ENCODE measurements at places on chromosomes 2 and 18.
A peak's percentile ranks its signal among the peaks of the same experiment; 100 is the strongest.

- no peak for DNase-seq
Observed at GRCh38 chr2:173134703-173135102, 59.1 kb downstream of the MAP3K20 start.

DNA sequence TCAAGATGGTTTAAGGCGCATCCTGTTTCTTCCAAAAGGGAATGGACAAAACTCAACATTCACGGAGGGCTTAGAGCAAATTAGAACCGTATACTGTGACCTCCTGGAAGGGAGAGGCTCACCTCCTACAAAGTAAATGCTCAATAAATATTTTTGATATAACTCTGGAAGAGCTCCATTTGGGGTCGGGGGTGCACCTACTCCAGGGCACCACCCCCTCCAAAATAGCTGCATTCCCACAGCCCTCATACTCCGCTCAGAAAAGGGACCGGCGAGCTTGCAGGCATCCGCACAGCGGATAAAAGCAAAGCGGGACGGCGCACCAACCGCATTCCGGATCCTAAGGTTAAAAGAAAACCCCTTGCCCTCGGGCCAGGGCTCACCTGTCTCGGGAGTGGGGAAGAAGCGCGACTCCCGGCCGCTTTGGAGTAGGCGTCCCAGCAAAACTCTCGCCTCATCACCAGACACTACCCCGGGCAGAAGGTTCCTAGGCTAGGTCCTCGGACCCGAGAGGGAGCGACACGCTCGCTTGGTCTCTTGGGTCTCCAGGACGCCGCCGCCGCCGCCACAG is 378 bp downstream of the WDPCP start:
- peak; percentile 10 for DNase-seq

DNA sequence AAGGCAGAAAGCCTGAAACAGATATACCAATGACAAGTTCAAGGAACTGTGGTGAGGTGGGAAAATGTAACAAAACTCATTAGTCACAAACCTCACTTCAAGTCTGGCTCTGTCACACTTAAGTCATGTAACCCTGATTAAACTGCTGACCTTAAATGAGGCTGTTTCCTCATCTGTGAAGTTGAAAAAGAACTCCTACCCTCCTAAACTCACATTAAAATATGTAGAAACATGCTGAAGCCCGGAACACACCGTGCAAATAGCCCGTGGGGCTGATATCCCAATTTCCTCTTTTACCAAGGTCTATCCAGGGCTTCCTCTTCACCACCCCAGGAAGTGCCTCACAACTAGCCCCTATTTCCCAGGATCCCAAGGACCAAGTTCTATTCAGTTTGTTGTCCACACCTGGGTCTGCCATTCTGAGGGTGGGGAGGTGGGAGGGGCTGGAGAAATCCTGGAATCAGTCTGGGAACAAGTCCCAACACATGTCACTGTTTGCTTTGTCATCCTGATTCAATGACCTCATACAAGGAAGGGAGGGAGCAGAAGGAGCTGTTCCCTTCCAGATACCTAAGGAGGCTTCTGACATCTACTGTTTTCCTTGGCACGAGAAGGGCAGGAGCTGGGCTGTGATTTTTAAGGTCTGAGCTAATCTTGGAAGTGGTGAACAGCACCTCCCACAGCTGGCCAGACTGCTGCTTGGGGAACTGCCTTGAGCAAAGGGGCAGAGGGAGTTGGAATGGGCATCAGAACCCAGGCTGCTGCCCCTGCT is 42.3 kb downstream of the SLC4A1AP start:
- DNase-seq, result no peak

- no peak for DNase-seq
Observed at GRCh38 chr2:190527214-190527613, 7.3 kb downstream of the NEMP2 start.

DNA sequence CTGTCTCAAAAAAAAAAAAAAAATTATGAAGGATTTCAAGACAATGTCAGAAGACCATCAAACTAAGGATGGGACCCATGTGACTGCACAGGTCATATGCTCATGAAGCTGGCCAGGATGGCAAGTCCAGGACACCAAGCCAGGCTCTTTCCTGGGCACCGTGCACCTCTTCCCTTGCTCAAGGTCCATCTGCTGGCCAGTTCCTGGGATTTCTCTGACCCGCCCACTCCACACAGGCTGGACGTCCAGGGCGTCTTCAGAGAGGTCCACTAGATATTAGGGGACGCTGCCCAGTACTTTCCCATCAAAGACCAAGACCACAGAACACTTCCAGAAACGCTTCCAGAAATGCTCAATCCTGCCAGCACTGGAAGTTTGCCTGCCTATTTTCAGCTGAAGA is 14.3 kb downstream of the TEX44 start:
- no peak for DNase-seq

DNA sequence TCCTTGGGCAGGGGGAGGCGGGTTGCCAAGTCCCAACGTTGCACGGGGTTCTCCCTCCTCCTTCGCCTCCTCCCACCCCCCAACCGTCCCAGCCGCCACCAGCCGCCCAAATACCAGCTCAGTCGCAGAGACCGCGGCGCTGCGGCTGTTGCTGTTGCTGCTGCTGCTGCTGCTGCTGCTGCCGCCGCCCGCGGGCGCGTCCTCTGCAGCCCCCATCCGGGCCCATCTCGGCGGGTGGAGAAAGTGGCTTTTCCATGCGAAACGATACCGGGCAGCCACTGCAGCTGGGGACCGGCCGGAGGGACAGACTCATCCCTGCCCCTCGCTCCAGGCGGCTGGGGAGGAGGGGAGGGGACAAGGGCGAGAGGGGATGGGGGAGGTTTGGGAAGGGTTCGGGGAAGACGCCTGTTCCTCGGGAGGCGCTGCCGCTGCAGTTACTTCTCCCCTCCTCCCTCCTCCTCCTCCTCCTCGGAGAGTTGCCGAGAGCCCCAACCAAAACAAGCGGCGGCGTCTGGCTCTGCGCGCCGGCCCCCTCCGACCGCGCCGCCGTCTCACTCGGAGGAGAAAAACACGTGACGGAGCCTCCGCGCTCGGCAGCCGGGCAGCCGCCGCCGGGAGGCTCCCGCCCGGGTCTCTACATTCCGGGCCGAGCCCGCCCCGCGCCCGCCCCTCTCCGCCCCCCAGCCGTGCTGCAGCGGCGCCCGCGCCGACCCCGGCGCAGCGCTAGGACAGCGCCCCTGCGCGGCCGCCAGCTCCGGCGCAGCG is at the start of gene IRS1:
Gene IRS1, minus strand, starts transcription at position 610 of the 765 bp plus-strand sequence. CDS start 1,082 bp downstream, outside the sequence.
- peak; percentile 58 for DNase-seq

GRCh38 chr18:77899972-77900754 is 650.5 kb downstream of the GALR1 start:
- peak; percentile 5 for DNase-seq

DNA sequence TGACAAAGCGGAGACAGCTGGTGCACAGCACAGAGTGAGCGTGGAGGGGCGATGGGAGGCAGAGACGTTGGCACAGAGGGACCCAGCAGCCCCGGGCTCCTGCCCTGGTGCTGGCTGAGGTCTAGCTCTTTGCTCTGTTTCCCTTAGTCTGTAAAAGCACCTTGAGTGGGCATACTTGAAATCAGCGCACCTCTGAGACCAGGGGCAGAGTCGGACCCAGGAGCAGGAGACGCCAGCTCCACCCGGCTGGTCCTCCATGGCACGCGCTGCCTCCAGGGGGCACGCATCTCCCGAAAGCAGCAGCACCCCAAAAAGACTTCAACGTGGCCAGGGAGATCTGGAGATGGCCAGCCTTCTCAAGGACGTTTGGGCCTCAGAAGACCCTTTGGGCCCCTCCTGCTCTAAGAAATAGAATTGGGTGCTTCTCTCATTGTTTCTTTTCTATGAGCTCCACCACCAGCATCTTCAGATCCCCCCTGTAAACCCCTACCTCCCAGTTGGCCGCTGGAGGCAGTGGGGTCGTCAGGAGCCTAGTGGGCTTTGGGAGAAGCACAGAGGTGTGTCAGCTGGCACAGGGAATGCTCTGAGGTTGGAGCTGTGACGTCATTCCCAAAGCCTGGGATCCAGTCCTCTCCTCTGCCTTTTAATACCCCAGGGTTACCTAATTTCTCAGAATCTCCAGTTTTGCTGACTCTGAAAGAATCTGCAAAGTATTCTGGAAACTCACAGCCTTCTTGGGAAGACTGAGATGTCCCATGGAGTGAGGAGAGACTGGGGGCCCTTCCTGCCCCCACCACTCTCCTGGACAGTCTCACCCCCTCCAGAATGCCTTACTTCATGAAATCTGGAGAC is 58.9 kb downstream of the CIB4 start:
- no peak for DNase-seq

- DNase-seq, result no peak
Observed at GRCh38 chr2:60780721-60781120, 24.7 kb downstream of the PAPOLG start.

DNA sequence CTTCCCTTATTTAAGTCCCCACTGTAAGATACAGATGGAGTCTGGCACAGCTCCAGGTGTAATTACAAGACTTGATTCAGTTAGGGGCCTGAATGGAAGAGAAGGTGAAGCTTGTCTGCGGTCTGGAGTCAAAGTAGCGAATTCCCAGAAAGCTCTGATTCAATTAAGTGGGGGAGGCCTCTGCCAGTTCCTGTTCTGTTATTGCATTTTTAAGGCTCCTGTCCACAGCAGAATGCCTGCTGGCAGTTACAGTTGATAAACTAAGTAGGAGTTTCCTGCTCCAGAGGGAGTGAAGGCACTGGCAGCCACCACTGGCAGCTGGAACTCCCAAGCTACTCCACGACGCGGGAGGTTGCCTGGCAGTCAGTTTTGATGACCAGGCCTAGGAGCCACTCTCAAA is 181.1 kb downstream of the SOCS6 start:
- peak; percentile 99 for DNase-seq

GRCh38 chr2:134689315-134689714 is 29.5 kb downstream of the TMEM163 start:
- no peak for DNase-seq

GRCh38 chr2:65846989-65847678 is 414.7 kb upstream of the SPRED2 start:
- no peak for DNase-seq

DNA sequence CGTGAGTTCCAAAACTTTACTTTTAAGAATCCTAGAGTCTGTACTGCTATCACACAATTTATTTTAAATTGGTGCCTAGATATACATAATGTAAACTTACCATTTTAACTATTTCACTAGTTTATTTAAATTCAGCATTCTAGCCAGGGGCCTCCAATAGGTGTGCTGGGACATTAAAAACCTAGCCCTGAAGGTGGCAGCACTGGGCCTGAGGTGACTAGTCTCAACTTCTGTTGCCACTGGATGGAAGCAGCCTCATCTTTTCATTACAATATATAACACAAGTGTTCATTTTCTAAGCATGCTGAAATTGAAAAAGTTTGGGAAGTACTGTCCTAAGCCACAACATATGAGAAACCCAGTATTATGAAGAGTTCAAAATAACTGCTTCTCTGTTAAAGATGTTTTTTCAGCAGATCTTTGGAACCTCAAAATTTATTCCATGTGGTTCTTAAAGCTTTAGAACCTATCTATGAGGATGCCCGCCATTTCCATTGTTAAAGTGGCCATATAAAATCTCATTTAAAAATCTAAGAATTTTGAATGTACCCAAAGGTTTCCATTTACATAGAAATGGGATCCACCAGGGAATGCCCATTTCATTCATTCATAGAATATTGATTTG is 2.9 kb upstream of the RBBP8 start:
- peak; percentile 67 for DNase-seq

- no peak for DNase-seq
Observed at GRCh38 chr2:16639431-16639830, 26.2 kb downstream of the CYRIA start.

DNA sequence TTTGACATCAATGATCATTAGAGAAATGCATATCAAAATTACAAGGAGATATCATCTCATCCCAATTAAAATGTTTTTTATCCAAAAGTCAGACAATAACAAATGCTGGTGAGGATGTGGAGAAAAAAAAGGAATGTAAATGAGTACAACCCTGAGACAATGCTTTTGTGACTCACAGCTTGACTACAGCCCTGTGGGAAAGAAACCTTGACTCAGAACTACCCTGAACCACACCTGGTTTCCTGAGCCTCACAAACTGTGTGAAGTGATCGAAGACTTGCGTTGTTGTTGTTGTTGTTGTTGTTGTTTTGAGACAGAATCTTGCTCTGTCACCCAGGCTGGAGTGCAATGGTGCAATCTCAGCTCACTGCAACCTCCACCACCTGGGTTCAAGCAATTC is 266.6 kb upstream of the MYT1L start:
- DNase-seq, result no peak

- no peak for DNase-seq
Observed at GRCh38 chr2:105631922-105632321, 112.8 kb upstream of the NCK2 start.

- peak; percentile 65 for DNase-seq
Observed at GRCh38 chr2:43224131-43224570, 2.3 kb downstream of the ZFP36L2 start.

GRCh38 chr2:238523158-238524110 is 96.7 kb downstream of the ASB1 start:
- peak; percentile 73 for DNase-seq

DNA sequence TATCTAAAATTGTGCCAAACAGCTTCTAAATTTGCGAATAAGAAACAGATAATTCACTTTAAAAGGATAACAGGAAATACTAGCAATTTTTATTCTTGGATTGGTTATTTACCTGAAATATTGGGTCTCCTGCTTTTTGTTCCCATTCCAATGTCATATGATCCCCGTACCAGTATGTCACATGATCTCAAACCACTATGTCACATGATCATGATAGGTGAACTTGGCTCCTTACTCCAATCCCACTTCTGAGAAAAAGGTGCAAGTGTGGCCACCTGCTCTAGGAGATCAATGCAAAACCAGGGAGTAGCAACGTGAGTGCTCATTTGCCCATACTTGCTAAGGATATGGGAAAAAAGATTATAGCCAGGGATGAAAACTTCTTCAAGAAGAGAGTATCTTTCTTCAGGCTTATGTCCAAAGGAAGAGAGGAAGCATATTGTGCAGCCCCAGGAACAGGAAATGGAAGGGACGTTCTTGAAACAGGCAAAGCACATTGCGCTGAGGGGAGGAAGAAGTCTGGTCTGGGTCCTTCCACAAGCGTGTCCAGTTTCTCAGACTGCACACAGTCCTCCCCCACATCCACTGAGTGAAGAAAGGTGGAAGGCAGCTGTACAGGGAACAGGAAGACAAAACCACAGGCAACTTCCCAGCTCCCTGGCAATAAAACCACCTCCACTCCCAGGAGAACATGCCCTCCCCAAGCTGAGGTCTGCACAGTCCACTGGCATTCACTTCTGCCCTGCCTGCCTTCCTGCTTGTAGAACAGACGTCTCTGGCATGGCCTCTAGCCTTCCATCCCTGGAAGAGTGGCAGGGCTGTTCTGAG is at the start of gene LYG2:
Gene LYG2, minus strand, starts transcription at position 176 of the 828 bp plus-strand sequence. CDS start 1,406 bp downstream, outside the sequence.
- DNase-seq, result no peak

DNA sequence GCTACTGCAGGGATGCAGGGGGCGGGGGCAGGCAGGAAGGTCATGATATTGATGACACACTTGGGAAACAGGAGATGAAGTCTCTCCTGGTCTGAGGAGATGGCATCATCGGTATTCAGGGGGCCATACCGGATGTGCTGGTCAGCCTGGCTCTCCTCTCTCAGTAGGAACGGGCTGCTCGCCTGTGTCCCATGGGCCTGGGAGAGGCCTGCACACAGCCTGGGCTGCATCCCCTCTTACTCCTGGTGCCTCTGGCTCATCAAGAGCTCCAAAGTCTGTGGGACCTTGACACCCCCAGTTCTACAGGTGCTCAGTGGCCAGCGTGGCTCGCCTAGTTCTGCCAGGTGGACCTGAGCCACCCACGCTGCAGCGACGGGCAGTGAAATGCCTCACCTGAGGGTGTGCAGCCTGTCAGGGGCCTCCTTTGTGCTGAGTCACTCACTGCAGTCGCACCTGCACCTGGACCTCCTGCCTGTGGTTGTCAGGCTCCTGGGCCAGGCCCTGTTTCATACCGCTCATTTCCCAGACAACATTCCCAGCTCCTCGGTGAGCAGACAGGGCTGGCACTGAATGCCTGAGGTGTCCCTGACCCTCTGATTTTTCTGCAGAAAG is 18.6 kb upstream of the CNDP1 start:
- no peak for DNase-seq

Data from SK-N-DZ (cell line).